ENCODE measurements at places on chromosomes 7 and 10.

DNA sequence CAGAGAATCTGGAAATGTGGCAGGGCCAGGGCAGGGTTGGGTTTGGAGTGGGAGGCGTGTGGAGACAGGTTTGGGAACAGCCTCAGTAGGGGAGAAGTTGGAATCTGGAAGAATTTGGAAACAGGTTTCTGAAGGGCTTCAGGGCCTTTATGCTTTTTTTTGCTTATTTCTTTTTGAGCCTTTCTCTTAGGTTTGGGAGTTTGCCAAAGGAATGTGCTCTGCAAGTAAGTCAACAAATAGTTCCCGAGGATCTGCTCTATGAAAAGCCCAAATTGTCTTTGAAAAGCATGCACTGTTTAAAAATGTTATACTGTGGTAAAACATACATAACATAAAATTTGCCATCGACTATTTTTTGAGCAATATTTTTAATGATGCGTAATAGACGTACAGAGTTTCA, 86.7 kb upstream of the ADRB1 start:
- DNase-seq, result no peak

GRCh38 chr7:25787336-25787735, 364.7 kb upstream of the NFE2L3 start:
- DNase-seq, result no peak

GRCh38 chr10:115045499-115045898, 47.7 kb upstream of the ATRNL1 start:
- DNase-seq, result no peak

GRCh38 chr7:12002428-12002827, 170.4 kb upstream of the THSD7A start:
- DNase-seq, result no peak

- DNase-seq, result no peak
These were observed 38.9 kb downstream of the PRSS2 start for GRCh38 chr7:142809671-142810070.

DNA sequence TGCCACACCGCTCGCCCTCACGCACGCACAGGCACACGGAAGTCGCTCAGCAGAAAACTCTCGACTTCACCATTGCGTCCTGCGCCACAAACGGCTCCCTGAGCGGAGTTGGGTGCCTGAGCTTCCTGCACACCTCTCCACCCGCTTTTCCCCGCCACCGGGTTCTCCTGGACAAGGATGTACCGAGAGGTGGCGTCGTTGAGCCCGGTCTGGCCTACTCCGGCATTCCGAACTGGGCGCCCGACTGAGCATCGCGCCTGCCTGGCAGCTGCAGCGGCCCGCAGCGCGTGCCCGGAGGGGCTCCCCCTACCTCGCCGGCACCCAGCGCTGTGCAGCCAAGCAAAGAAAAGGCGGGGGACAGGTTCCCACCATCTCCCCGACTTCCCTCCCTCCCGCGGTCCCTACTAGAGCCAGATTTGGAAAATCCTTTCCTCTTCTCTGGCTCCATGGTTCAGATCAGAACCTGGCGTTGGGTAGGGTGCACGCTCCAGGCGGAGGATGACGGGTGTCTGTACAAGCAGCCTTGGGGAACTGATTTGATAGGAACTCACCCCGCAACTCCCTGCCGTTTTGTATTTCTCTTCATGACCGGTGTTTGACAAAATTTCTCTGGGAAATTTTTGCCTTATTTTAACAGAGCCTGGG, 1.7 kb downstream of the SORCS3 start:
- no peak for DNase-seq

GRCh38 chr10:71367271-71367670, 29.4 kb upstream of the CDH23 start:
- DNase-seq, result no peak

DNA sequence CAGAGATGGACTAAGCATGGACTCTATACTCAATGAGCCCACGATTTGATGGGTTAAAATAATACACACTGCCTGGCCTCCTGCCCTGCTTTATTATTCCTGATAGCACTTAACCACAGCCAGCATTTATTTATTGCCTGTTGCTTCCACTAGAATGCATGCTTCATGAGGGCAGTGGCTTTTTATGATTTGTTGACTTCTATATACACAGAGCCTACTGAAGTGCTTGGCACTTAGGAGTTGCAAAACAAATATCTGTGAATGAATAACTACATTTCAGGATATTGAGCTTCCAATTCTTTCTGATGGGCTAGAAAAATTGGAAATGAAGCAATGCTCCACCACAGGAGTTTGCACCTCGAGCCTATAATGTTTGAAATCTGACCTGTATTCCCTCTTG, 513.6 kb upstream of the ZMIZ1 start:
- no peak for DNase-seq

DNA sequence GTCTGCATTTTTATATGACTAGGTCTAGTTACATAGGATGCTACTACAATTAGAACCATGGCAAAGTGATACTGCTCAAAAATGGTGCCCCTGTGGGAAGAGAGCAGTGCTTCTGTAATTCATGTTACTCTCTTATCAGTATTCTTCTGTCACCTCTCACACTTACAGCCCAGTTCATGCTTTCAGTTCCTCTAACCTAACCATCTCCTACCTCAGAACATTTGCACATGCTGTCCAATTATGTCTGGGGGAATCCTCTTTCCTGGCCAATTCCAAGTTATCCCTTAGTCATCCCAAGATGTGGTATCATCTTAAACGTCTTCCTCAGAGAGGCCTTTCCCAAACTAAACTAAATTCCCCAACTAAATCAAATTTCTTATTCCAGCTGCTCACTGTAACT, 190.2 kb downstream of the RELN start:
- DNase-seq, result no peak

- DNase-seq, result no peak
These were observed 77.9 kb downstream of the EZH2 start for GRCh38 chr7:148806187-148806586.

GRCh38 chr7:95491634-95492314, 6.0 kb downstream of the ASB4 start:
- DNase-seq, result no peak

DNA sequence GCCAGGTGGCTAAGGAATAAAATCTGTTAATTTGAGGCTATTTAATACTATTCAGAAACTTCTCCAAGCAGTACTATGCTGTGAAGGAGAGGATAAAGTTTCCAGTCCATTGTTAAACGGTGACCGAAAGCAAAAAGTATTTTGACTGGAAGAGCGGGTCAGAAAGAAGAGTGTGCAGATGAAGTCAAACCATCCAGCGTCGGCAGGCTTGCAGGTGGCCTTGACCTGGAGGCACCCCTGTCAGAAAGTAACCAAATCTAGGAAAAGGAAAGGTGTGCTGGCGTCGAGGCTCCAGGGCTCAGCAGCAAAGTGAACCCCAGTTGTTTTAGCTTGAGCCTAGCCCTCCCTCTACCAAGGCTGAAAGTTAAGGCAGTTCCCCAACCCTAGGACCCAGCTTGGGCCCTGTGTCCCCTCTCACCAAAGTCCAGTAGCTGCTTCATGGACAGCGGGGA, 544 bp downstream of the PDK4 start:
- DNase-seq, result no peak

DNA sequence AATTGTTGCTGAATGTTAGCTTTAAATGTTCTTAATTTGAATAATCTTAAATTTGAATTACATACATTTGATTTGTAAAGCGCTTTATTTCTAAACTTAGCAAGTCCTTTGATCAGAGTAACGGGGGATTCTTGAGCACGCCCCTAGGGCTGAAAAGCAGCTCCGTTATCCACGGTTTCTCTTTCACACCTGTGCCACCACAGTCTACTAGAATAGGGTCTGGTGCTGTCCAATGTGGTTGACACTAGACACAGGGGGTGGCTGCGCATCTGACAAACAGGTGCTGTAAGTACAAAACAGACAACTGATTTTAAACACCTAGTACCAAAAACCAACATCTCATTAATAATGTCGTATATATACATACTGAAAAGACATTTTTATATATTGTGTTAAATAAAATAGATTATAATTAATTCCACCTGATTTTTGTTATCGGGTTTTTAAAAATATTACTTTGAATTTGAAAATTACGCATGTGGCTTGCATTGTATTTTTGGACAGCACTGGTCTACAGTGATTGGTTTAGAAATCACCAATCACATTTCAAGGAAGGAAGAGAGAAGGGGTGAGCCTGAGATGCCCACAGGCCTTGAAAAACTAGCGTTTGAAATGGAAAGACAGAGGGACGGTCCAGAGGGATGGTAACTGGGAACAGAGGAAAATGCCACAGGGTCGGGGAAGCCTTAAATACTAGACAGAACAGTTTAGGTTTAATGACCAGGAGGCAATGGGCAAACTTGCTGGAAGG, 7.3 kb downstream of the SEPHS1 start:
- DNase-seq, result no peak
